NCI-H2081 treated with DMSO at 0.1 percent for 48 hours (cell line): ENCODE measurements at places on chromosomes 3 and 15.

DNA sequence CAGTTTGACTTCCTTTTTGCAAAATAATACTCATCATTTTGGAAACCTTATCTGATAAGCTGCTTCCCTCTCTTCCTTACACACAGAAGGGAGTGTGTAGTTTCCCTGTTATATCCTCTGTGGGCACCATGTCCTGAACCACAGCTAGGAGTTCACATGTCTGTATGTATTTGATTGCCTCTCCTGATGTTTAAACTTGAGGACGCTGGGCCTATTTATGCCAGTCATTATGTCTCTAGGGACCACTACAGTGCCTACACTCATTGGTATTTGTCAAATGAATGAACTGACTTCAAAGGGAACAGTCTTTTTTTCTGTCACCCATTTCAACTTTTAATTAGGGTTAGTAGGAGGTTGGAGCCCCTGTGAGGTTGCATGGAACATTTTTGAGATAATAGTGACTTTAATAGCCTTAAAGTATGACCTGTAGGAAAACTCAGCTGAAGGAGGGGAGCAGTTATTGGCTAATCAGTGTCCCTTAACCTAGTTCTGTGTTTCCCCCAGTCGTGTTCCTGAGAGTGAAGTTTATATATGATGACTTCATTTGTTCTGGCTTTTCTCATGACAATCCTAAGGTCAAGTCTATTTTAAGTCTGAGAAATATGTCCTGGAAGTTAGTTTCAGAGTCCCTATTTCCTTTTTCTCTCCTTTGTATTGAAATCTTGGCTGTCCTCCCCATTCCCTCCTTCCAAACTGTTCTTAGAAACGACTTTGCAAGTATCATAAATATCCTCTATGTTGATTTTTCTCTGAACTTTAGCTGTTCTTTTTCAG, 28.9 kb downstream of the PDE8A start:
- no peak for DNase-seq

DNA sequence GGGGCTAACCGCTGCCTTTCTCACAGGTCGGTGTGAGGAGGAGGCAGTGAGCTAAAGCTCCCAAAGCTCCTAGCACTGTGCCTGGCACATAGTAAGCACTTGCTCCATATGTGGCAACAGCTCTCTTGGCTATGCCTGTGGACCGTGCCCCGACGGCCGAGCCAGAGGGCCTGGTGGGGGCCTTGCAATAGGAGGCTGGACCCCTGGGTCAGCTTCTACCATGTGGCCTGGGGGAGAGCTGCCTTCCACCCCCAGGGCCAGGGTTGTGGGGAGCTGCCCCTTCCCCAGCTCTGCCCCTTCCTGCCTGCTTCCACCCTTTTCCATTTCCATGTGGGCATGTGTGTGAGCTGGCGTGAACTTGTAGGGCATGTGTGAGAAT, 16.9 kb upstream of the GNAT1 start:
- DNase-seq: no peak

DNA sequence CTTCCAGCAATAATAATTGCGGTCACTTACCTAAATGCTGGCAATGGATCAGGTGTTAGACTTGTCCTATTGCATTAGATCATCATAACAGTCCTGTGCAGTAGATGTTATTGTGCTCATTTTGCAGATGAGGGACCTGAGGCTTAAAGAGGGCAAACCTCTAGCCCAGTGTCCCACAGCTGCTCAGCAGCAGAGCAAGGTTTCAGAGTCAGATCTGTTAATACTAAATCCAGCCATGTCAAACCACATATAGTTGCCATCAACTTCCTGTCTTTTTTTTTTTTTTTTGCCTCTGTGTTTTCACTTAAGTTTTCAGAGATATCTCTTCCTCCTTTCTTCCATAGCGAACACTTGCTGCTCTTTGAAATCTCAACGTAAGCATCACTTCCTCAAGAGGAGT, 12.1 kb downstream of the FEZF2 start:
- no peak for DNase-seq

DNA sequence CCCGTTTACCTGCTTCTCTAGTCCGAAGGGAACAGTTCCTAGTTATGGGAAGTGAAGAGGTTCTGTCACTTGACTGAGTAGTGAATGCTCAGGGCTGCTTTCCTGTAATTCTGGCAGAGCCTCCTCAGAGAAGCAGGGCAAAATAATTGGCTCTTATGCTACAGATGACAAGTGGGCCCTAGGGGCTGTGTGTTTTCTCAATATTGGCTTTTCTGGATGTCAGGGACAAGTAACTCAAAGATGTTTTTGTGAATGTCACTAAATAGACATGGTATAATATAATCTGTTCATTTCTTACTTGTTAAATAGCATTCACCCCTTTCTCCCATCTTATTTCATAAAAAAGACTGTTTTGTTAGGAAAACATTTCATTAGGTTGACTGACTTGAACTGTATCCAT, 40.1 kb downstream of the SGO1 start:
- no peak for DNase-seq

- no peak for DNase-seq
Observed at GRCh38 chr3:49553324-49553691, 969 bp upstream of the BSN start.

DNA sequence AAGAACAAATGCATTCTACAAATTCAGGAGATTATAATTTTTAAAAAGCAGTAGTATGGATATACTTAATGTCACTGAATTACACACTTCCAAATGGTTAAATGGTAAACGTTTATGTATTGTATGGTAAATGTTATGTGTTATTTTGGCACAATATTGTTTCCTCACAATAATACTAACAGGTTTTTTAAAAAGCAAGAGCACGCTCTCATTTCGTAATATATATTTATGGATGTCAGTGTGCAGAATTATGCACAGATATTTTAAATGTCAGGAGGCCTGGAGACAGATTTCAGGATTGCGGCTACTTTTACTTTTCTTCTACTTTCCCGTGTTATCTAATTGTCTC, 533 bp downstream of the ZNF445 start:
- no peak for DNase-seq

DNA sequence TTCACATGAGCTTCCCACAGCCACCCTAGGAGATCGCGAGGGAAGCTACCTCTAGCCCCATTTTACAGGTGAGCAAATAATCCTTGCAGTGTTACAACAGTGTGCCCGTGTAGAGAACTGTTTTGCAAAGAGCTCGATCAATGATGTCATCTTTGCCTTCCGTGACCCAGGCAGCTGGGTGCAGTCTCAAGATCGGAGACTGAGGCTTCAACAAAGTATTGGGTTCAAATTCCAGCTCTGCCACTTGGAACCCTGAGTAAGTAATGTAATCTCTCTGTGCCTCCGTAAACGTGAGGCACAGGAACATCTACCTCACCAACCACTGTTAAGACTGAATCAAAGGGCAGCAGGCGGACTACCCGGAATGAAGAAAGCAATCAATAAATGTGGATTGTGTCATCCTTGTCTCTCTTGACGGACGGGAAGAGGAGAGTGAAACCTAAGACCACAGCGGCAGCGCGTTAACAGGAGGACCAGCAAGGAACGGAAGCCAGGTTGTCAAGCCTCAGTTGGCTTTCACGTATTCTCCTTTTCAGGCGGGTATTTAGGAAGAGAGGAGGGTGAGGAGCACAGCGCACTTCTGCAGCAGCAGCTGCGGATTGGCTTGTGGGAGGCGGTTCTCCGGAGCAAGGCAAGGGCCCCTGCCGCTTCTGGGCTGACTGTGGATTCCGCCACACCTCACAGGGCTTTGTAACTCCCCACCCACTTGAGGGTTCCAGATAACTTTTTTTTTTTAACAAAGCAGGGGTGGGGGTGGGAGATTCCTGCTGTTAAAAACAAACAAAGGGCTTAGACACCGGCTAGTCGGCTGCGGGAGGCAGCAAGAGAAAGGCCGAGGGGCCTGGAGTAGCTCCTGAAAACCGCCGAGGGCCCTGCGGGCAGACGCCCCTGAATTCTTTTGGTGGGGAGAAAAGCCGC, 1.5 kb upstream of the SMAD3 start:
- DNase-seq: no peak

DNA sequence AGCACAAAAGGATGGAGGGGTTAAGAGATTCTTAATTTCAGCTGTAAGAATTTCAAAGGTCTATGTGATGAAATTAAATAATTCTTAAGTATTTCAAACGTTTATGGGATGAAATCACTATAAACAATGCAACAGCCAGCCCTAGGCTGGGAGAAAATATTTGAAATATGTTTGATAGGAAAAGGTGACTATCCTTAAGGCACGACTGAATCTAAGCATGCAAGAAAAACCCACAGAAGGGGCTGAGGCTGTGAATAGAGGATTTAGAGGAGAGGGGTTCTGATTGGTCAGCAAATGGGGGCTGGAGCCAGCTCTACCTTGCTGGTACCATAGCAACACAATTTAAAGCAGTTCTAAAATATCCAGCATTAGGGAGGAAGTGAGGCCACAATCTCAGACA, 220.8 kb upstream of the ATP10A start:
- DNase-seq: no peak

DNA sequence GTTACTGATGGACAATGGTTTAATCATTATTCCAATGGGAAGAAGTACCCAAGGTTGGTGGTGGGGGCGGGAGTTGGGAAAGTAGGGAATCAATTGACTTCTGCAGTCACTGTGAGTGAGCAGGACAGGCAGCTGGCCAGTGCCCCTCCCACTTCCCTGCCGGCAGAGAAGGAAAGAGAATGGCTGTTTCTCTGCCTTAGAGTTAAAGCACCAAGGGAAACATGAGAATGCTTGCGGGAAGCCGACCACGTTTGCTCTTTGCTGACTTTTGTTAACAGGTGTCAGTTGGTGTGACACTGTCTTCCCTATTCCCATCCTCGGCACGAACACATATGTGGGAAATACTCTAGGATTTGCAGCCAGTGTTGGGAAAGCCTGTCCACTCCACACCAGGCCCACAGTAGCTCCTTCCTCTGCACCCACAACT, 33.5 kb upstream of the MFSD1 start:
- DNase-seq: no peak

DNA sequence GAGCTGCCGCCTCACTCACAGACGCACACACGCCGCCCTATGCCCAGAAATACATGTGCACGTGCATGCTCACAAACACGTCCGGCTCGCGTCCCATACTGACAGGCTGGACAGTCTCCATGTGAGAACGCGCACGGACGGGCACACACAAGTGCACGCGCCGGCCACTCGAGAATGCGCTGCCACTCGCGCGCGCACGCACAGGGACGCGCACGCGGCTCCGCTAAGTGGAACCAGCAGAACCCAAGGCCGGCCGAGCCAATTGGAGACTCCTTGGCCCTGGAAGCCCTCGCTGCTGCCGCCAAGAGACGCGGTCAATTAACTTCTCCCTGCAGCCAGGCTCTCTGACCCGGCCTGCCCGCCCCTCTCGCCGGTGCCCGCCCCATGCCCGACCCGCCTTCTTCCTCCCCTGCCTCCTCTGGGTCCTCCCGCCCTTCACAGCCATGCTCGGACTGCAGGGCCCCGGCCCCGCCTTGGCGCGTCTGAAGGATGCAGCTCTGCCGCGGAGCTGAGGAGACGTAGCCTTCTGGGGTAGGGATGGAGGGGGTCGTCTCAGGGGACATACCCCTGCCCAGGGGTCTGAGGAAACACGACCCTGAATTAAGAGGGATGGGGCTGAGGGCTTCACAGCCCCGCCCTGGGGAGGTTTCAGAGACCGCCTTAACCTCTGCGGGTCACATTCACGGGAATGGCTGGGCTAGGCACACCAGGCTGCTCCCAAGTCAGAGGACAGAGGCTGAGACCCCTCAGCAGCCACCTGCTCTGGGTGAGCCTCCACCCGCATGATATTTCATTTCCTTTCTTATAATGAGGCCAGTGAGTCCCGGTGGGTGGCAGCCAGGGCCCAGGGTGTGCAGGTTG, 15.0 kb downstream of the PTH1R start:
- no peak for DNase-seq
